ENCODE measurements at places on chromosomes 4 and X.
A peak's percentile ranks its signal among the peaks of the same experiment; 100 is the strongest.

- DNase-seq = no peak
These were observed 263.6 kb downstream of the PTTG2 start for GRCh38 chr4:38223782-38224236.

GRCh38 chrX:8147226-8147625 lies 23.8 kb downstream of the VCX2 start:
- DNase-seq = no peak

- DNase-seq = no peak
These were observed 225.8 kb upstream of the SPRY1 start for GRCh38 chr4:123170843-123171242.

DNA sequence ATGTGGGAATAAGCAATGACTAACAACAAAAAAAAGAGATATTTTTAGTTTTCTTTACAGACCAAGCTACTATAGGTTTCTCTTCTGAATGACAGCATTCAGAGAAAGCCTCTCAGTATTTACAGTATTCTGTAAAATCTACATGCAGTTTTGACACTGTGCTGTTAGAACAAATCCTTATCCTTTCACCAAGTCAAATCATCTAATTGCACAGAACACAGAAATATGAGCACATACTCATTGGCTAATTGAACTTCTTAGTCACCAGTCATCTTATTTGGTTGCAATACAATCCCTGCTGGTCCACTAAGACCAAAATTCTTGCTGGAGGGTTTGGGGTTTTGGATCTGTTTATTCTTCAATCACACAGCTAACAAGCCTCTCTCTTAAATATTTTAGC lies 5.7 kb downstream of the ACOT9 start:
- DNase-seq = no peak

DNA sequence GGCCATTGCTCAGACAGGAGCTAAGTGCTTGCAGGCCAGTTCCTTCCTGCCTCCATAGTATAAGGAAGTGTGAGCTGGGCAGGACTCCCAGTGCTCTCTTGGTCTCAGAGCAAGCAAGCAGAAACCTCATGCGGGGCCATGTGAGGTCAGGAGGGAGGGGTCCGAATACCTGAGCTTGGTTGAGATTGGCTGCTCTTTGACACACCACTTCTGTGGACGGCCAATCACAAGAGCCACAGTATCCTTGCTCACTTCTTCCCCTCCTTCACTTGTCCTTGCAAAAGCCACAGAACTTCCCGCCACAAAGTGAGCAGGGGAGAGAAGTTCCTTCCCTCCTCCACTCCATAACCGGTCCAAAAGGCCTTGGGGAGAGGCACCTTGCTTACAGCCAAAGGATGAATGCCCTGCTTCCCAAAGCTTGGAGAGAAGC lies 56.7 kb downstream of the PRPS1 start:
- DNase-seq = no peak

GRCh38 chrX:132227383-132228112 lies 8.3 kb upstream of the RAP2C start:
- no peak for DNase-seq

DNA sequence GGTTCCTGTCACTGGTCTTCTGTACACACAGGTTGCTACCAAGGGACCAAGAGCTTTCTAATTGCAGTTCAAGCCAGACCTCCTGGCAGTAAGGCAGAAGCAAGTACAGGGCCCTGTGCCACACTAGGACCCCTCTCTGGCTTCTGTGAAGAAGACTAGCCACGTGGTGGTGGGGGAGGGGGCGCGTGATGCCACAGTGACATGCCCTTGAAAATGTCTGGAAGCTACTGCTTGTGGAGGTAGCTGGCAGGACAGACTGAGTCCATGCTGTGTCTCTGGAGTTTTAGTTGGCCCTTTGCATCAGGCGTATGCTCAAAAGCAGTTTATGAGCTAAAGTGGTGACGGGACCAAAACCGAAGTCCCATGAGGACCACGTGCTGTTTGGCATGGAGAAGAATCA lies 50.9 kb downstream of the RTL5 start:
- DNase-seq = no peak

DNA sequence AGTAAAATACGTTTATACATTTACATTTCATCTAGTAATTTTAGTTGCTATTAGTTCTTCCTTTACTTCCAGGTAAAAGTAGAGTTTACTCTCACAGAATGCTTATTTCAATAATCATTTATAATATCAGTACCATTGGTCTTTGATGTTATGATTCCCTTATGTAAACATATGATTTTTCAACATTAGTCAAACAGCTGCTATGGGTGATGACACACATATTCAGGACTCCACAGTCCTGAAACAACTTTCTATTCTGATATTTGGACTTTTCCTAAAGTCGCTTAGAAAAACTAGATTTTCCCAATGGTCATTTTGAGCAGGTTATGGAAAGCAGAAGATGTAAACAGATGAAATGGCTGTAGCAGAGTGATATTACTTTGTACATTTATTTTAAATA lies 369.8 kb downstream of the UNC5C start:
- no peak for DNase-seq

DNA sequence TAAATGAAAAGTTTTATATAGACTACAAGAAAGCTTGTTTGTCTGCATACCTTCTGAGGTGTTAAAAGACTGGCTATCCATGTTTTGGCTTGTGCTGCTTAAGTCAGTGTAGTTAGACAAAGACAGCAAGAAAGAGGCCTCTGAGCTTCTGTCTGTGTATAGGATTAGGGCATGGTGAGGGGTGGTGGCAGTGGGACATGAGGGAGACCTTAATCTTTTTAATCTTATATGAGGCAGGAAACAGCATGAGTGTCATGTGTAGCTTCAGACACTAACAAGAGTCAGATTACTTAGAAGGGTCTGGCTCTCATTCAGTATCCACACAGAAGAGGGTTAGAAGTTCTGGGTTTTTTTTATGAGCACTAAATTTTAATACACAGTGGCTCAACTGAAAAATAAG lies 213.3 kb downstream of the GABRG1 start:
- no peak for DNase-seq

DNA sequence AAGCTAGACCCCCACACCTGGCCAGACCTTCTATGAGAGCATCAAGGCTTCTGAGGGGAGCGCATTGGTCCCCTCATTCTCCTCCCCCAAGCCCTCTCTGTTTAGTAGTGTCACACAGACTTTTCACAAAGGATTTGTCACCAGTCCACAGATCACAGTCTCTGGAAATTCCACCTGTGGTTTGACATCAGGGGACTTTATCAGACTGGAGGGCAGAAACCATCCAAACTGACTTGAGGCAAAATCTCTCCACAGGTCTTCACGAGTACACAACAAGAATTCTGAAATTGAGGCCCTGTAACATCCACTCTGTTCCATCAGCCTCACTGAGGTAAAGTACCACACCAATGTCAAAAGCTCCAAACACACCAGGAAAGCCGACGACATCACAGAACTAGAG lies 112.5 kb downstream of the SH3KBP1 start:
- DNase-seq = no peak

GRCh38 chrX:119871245-119871598 lies 311 bp downstream of the RNF113A start:
- DNase-seq = no peak

DNA sequence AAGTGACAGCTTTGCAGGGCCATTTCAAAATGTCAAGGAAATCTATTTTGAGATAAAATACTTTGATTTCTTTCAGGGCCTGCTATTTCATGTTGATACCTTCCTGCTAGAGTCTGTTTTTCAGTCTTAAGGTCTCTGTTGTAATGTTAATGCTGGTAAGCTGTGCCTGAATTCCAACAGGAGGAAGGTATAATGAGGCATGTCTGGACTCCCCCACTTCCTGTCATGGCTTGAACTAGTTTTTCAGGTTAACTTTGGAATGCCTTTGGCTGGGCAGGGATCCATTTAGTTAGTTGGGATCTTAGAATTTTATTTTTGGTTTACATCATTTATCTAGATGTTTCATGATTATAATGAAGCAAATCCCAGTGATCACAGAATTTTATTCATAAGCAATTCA lies 279.0 kb downstream of the CFAP47 start:
- DNase-seq = no peak

GRCh38 chrX:2500091-2500802 lies 529 bp downstream of the DHRSX start:
- peak; percentile 14 for DNase-seq

- DNase-seq = no peak
These were observed 58.1 kb downstream of the ADGRG2 start for GRCh38 chrX:19064175-19064574.

- no peak for DNase-seq
These were observed 168.9 kb downstream of the CBR4 start for GRCh38 chr4:168841000-168841671.

DNA sequence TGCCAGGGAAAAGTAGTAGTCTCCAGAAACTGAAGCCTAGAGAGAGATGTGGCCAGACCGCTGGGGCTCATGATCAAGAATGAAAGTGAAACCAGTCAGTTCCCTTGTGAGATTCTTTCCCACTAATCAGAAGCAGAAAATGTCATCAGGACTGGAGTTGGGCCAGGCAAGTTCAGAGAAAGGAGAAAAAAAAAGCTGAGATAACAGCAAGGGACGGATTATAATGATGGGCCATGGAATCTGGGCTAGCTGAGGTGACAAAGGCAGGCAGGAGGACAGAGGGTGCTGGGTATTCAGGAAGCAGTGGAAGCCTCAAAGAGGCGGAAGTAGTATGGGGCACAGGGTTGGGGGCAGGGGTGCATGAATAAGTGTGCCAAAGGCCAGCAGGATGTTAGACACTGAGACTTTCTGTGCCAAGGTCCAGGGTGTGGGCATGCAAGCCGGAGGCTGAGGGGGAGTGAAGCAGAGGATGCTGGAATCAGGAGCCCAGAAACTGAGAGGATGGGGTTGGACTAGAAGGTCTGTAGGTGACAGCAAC lies 2.5 kb downstream of the CXorf38 start:
- peak; percentile 21 for DNase-seq

DNA sequence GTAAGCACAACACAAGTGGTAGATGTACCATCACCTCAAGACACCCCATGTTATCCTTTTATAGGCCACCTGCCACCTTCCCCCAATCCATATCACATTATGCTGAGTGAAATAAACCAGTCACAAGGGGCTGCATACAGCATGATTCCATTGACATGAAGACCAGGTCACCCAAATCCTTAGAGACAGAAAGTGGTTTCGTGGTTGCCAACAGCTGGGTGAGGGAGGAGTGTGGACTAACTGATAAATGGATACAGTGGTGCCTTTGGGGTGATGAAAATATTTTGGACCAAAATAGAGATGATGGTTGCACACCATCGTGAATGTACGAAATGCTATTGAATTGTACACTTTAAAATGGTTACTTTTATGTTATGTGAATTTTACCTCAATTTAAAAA lies 65.7 kb upstream of the DMD start:
- no peak for DNase-seq

DNA sequence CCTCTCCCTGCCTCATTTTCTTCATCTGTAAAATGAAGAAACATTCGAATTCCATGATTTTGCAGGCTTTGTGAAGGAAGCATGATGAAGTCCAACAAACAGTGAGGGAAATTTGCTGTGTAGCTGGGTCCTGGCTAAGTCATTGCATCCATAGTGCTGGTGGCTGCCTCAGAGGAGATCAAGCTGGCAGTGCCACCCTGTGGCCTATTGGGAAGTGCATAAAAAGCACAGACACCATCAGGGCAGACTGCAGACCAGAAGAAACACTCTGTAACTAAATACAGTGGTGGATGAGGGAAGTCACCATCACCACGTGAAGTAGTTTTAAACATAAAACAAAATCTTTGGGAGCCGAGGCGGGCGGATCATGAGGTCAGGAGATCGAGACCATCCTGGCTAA lies 40.7 kb upstream of the DDX3X start:
- no peak for DNase-seq

DNA sequence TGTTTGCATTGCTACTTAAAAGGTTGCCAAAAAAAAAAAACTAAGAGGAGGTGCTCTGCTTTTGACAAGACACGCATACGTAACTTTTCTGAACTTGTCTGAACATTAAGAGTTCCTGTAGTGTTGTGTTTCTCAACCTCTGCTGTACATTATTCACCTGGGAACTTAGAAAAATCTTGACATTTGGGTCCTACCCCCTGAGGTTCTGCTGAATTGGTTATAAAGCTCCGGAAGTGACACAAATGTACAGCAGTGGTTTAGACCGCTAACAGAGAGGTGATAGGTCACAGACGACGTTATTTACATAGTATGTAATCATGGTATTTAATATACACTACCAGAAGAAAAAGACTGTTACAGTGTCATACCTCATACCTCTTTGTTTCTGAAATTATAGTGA lies 61.1 kb downstream of the CPEB2 start:
- no peak for DNase-seq

DNA sequence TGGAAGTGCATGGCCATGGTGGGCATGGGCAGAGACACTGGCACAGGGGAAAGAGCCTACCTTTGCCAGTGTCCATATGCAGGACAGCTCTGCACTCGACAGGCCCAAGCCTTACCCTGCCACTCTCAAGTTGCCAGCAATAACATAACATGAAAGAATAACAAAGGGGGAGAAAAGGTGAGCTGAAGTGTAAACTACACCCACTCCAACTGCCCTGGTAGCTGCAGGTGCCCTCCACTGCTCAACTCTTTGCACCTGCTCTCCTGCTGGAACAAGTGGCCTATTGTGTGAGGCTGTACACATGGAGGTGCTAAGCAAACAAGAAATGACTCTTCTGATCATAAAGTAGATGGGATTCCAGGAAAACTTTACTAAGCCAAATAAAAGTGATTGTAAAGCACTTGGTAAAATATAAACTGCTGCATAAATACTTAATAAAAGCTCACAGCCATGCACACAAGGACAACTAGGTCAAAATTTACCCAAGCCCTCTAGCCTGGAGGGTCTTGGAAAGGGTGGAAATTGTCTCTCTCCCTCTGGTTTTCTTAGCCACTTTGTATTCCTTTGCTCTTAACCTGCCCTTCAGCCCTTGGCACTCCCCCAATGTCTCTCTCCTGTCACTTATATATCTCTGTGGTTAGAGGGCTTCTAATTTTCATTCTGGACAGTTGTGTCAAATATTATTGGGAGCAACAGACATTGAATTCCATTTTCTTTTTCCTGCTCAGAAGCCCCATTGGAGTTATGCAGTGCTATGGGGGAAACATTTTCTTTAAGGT lies 261.2 kb upstream of the GPC4 start:
- no peak for DNase-seq

GRCh38 chr4:95643627-95644026 lies 94.9 kb upstream of the UNC5C start:
- DNase-seq = no peak

- DNase-seq = no peak
These were observed 604.4 kb downstream of the ARAP2 start for GRCh38 chr4:35639929-35640328.

- no peak for DNase-seq
These were observed 285.5 kb upstream of the PCDH7 start for GRCh38 chr4:30434656-30435055.

GRCh38 chrX:16155581-16156096 lies 11.6 kb upstream of the MAGEB17 start:
- DNase-seq = no peak

DNA sequence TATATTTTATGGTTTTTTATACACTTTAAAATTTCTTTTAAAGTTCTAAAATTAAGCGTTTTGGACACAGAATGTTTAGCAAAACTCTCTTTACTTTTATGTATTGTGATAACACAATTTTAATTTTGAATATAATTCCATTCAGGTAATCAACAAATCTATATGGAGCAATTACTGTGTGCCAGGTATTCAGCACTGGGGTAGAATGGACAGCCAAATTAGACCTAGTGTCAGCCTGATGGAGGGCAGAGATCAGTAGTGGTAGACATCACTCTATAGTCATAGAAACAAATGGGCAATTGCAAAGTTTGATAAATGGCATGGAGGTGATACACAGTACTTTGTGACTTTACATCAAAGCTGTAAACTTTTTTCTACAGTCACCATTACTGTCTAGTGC lies 41.8 kb upstream of the UNC5C start:
- no peak for DNase-seq
